ENCODE measurements at places on chromosomes 1 and 21. TPM values are rescaled to one million over a fixed set of nuclear protein-coding genes. Genes with fewer than 3 reads are reported as not detected.

Gene IL10RB
- total RNA-seq: 31.0 TPM

GRCh38 chr1:159510229-159510541, 25.6 kb downstream of the OR10J5 start:
- no peak overlapping the region for H3K27ac ChIP-seq
- no peaks in the 10 kb centered on the region for H3K36me3 ChIP-seq
- DNase-seq: no peak
- no peaks in the 10 kb centered on the region for H3K4me1 ChIP-seq
- no peak overlapping the region for H3K4me3 ChIP-seq

Gene CRTC2
- total RNA-seq: 19.0 TPM

- no peaks in the 10 kb centered on the region for H3K36me3 ChIP-seq
- H3K4me3 ChIP-seq: no peak overlapping the region
- H3K4me1 ChIP-seq: no peaks in the 10 kb centered on the region
- DNase-seq: no peak
These were observed 41.7 kb upstream of the ZNF326 start for GRCh38 chr1:89953131-89953626.

DNA sequence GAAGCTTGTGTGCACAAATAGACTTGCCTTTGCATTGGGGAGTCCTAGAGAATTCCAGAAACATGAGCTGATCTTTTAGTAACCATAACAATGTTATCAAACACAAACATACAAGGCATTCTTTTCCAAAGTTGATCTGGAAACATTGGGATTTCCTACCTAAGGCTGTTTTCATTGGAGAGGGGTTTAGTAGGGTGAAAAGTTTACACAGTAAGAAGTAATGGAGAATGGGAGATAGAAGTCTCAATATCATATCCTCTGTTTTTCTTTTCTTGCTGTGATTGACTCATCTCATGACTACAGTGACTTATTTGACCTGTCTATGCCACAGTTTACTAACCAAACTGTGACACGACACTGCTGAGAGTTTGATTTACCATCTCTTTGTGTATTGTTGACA, 65.6 kb upstream of the PLA2G4A start:
- no peaks in the 10 kb centered on the region for H3K27me3 ChIP-seq
- no peak overlapping the region for H3K27ac ChIP-seq
- no peak for DNase-seq
- H3K4me3 ChIP-seq: no peak overlapping the region
- no peaks in the 10 kb centered on the region for H3K36me3 ChIP-seq

Gene SH2D2A
- not detected for total RNA-seq

DNA sequence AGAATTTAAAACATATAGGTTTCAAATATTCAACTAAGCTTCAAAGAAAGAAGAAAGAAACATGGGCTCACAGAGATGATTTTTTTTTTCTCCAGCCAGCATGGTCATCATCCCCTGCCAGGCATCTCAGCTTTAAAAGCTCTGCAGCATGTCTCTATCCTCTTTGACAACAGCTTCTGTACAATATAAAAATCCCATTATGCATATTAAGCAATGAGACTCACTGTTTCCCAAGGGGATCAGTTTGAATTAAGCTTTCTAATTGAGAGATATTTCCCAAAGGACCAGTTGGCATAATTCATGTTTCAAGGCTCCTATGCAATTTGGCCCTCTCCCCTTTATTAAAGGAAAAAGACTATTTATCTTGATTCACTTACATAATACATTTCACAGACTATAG, 220.3 kb downstream of the GRIK1 start:
- no peak for DNase-seq
- H3K27ac ChIP-seq: no peak overlapping the region
- H3K27me3 ChIP-seq: no peaks in the 10 kb centered on the region
- H3K36me3 ChIP-seq: no peaks in the 10 kb centered on the region

Gene FCRL1
- total RNA-seq: not detected

All from breast epithelium (tissue), 4 donors.